ENCODE measurements at places on chromosomes 4 and X.
A peak's percentile ranks its signal among the peaks of the same experiment; 100 is the strongest.

DNA sequence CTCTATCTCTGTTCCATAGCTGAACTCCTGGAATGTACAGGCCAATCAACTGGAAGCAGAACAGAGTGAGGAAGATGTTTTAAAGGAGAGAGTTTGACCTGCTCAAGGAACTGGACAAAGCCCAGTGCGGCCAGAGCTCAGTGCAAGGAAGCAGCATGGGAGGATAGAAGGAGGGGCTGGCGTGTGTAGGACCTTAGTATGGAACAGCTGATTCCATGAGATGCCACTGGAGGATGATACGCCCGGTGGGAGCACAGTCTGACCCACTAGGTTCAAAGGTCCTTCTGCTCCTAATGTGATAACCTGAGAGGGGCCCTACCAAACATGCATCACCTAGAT lies 81.5 kb downstream of the USP46 start:
- no peak for DNase-seq

DNA sequence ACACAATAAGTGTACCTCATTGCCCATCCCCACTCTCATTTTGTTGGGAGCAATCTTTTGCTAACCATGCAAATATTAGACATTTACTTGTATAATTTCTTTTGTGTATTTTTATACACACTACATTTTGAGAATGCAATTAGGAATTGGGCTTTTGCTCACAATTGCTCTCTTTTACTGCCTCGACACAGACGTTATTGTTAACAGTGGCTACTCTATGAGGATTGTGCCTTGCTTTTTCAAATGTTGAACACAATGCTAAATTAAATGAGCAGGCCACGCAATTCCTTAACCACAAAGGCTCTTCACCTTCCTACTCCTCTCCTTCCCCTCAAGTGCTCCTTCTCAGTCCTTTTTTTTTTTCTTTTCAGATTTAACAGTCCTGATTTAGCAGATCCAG lies 42.8 kb upstream of the HPF1 start:
- DNase-seq = no peak

DNA sequence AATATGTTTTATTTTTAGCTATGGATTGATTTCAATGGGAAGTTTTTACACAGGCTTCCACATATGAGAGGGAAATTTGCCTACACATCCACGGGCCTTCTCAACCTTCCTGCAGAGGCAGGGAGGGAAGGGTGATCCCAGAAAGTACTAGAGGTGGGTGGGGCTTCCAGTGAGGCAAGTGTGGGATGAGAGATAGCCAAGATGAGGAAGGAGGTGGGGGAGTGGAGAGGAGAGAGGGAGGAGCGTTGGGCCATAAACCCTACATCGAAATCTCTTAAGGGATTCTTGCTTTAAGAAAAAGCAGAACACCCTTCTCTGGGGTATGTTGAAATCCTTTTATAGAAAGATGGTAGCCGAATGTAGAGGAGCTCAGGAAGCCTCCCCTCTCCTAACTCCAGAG lies 19.0 kb downstream of the NKX6-1 start:
- no peak for DNase-seq

- DNase-seq = no peak
Observed at GRCh38 chr4:175531405-175532091, 280.5 kb downstream of the GPM6A start.

DNA sequence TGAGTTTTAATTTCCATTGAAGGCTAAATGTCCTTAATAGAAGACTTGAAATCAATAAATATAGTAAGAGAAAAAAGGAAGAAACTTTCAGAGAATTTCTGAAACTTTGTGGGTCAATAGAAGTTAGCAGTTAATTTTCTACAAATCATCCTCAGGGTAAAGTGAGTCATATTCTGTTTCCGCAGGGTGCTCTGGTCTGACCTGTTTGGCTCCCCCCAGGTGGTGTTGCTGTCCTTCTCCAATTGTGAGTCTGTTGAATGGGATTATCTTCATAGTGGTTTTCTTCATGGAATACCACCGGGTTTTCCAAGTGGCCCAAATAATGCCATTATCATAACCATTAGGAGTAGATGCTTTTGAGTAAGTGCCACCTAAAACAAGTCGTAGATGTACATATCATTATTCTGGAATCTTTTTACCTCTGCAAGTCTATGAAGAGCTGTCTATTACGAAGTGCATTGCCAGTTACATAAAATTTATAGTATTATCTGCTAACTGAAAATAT lies 7.7 kb downstream of the FGG start:
- DNase-seq = no peak

DNA sequence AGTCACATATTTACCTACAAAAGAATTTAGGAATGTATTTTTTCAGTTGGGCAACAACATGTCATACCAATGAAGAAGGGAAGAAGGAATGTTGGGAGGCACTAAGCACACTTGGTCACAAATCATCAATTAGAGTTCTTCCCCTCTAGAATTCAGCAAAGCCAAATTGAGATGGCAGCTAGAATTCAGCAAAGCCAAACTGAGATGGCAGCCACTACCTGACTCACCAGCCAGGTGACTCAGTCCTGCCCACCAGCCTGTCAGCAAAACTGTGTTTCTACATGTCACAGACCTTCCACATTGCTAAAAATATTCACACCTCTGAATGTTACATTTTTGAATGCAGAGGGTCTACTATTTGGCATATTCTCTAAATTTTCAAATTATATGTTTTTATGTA lies 63.2 kb upstream of the NOCT start:
- peak; percentile 11 for DNase-seq

DNA sequence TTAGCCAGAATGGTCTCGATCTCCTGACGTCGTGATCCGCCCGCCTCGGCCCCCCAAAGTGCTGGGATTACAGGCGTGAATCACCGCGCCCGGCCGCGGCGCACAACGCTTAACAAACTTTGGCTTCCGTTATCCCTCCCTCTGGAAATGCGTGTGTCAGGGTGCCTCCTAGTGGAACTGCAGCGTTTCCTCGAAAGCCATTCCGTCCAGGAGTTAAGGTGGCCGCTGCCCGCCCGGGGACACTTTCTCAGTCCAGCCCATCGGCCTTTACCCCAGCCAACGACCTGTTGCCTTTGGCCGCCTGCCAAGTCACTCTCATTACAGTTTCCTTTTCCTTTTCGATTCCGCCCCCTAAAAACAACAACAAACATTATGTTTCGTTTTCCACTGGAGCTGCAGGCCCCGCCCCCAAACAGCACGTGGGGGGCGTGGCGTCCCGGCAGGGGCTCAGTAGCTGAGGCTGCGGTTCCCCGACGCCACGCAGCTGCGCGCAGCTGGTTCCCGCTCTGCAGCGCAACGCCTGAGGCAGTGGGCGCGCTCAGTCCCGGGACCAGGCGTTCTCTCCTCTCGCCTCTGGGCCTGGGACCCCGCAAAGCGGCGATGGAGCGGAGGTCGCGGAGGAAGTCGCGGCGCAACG lies at the start of gene HERC5:
HERC5 (plus strand) TSS at position 450 of the 637 bp plus-strand sequence; CDS start at position 601, 151 bp downstream.
- DNase-seq = peak; percentile 79

- no peak for DNase-seq
Observed at GRCh38 chr4:150784305-150784704, 202.4 kb downstream of the MAB21L2 start.

GRCh38 chr4:15521442-15522039 lies 51.9 kb downstream of the CC2D2A start:
- no peak for DNase-seq

DNA sequence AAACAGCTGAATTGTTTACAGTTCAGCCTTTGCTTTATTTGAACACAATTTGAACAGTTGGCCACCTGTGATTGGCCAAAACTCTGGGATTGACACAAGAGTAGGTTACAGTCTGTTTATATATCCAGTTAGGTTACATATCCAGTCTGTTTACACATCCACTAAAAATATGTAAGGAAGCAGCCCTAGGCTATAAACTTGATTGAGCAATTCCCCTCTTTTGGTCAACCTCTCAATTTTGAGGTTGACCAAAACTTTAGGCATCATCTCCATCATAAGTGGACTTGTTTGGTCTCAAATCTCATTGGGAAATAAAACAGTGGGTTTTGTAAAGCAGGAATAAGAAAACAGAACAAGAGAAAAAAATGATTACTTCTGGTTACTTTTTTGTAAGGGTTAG lies 190.8 kb downstream of the SPATA18 start:
- no peak for DNase-seq

DNA sequence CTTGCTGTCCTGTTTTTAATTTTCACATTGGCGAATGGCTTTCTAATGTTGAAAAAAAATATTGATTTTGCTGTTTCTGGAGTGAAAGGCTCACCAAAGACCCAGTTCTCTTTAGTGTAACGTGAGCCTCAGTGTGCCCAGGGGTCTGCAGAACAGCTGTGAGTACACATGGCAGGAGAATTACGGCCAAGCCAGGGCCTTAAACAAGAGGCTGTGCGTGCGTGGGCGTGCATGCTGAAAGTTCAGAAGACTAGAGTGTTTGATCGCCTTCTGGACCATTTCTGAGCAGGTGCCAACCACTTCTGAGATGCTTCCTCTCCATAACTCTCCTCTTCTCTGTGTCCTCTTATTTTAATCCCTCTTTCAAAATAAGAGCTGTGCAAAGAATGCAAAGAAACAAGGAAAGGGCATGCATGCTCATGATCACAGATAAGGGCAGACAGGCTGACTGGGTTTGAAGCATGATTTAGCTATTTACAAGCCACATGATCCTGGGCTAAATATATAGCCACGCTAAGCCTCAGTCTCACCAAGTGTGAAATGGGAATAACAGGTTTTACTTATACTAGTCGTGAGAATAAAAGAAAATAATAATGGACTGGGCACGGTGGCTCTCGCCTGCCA lies 9.9 kb downstream of the PHEX start:
- DNase-seq = no peak

- DNase-seq = no peak
Observed at GRCh38 chrX:10450229-10450958, 170.0 kb downstream of the MID1 start.

DNA sequence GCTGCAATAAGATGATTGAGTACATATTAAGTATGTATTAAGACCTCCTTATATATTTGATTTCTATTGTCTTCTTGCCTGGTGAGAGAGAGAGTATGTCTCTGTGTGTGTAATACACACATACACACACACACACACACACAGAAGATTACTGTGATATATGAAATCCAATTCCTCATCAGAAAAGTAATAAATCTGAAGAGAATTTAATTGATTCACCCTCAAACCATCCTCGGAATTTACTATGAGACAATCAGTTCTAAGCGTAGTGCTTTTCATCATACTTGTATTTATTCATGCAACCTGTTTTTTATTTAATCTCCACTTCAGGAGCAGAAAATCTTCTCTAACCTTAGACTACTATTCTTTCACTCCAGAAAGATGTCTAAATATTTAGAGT lies 62.3 kb upstream of the TLL1 start:
- DNase-seq = no peak

GRCh38 chr4:132114885-132115284 lies 1034.2 kb upstream of the PCDH10 start:
- no peak for DNase-seq

DNA sequence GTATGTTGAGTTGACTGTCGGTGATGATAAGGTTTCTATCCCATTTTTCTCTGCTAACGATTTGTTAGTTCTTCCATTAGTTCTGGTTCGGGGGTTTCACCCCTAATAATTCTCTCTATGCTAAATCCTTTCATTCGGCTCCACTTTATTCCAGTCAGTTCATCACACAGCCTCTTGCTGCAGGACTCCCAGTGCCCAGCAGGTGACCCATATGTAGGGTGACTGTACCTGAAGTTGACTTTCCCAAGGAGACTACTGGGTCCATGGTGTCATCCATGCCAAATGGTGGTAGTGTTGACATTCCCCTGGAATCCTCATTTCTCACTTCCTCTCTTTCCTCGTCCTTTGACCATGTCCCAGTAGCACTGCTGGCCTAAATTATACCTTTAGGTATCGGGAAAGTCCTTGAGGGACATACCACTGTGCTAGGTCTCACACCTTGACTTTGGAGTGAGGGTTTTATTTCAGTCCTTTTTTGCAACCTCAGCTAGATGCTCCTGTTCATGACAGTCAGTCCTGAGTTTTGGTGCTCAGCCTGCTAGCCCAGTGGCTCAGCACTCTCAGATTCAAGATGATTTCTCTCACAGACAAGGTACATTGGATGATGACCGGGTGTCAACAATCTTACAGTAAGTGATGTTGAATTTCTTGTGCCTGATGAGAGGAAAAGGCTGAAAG lies 105.1 kb upstream of the ARHGAP24 start:
- DNase-seq = no peak

- no peak for DNase-seq
Observed at GRCh38 chrX:112851806-112852205, 11.2 kb upstream of the AMOT start.

GRCh38 chrX:66110112-66110511 lies 53.9 kb upstream of the HEPH start:
- DNase-seq = peak; percentile 1

- no peak for DNase-seq
Observed at GRCh38 chr4:68797618-68798017, 18.2 kb upstream of the UGT2B10 start.

DNA sequence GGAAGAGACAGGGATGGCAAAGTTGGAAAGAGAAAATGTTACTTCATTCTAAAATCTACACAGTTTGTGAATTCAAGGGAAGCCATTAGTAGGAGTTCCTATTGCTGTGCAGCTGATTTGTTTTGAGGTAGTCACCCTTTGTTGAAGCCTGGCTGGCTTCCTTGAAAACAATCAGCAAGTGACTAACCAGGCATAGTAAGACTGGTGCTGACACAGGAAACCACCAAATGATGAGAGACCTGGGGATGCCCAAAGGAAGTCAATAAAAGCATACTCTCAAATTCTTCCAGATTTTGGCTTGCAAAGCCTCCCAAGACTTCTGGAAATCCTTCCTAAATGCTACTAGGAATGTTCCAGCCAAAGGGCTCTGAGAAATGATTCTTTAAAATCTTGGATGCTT lies 23.9 kb upstream of the PRDM8 start:
- peak; percentile 53 for DNase-seq

GRCh38 chr4:126238013-126238412 lies 923.3 kb downstream of the FAT4 start:
- DNase-seq = no peak

DNA sequence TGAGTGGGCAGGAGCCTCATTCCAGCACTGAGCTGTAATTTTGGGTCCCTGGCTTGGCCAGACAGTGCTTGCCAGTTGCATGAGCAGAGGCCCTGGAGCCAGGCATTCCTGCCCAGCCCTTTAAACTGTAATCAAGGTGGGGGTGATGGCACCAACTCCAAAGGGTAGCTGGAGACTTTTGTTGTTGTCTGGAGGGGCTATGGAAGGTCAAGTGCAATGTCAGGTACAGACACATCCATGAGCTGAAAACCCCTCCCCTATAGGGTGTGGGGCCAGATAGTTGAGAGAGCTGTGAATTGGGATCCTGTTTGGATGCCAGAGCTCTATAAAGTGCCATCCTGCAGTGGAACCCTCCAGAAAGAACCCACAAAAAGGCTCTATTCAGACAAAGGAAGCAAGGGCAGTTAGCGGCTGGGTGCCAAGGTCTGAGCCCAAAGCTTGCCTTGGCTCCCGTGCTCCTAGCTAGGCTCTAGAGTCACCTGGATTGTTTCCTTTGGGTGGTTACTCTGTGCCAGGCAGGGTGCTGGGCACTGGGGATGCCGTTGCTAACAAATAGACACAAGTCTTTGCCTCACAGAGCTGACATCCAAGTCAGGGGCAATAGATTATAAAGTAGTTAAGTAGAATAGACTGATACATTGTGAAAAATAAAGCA lies 163.0 kb downstream of the EFNB1 start:
- no peak for DNase-seq

GRCh38 chr4:88166608-88167007 lies 8.2 kb upstream of the ABCG2 start:
- no peak for DNase-seq

GRCh38 chr4:55781812-55782211 lies 37.8 kb upstream of the EXOC1L start:
- no peak for DNase-seq

GRCh38 chr4:41216294-41217019 lies 2.1 kb upstream of the APBB2 start:
- peak; percentile 40 for DNase-seq

- no peak for DNase-seq
Observed at GRCh38 chr4:103002551-103002950, 17.0 kb downstream of the SLC9B1 start.
